ENCODE measurements at places on chromosomes 12 and 14.

DNA sequence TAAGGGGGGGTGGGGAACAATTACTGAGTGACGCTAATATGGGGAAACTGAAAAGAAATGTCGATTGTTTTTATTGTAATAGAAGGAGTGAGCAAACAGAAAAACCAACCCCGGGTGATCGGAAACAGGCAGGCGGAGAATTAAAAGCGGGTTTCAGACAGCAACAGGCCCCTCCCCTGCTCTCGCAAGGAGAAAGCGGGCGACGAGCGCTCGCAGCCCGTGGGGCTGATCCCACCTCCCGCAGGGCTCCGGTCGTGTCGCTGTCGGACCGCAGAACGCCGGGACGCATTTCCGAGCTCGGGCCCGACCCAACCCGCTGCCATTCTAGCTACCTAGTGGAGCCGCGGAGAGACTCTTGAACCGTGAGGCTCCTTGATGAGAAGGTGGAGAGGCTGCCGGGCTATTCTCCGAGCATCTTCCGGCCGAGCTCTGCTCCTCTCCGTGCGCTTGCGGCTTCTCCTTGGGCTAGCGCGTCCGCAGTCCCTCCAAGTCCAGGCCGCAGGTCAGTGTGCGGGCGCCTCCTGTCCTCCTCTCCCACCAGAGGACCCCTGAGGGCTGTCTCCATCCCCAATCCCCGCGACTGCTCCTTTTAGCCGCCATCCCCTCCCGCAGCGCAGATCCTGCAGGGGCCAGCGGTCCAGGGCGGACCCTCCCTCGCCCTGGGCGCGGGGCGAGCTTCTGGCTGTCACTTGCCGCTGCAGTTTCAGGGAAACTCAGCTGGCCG is 4.1 kb upstream of the PAX9 start:
- DNase-seq, result no peak

- DNase-seq, result peak; percentile 56
Observed at GRCh38 chr12:93234641-93235040, 143.1 kb upstream of the NUDT4 start.

DNA sequence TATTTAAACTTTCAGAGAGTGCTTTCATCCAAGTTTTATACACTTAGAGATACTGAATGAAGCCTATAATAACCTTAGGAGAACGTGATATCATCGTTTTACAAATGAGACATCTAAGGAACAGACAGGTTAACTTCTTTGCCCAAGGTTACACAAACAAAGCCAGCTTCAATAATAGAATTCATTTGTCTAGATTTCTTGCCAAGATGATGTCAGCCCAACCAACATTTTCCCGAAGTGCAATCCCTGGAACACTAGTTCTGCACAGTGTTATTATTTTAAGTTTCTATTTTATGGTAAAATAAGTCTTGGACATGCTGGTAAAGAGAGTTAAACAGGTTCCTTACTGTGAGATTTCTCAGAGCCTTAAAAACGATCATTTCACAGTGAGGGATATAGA is 174.6 kb downstream of the SLC25A21 start:
- DNase-seq, result peak; percentile 55

GRCh38 chr14:64945431-64946178 is 3.1 kb upstream of the GPX2 start:
- no peak for DNase-seq

DNA sequence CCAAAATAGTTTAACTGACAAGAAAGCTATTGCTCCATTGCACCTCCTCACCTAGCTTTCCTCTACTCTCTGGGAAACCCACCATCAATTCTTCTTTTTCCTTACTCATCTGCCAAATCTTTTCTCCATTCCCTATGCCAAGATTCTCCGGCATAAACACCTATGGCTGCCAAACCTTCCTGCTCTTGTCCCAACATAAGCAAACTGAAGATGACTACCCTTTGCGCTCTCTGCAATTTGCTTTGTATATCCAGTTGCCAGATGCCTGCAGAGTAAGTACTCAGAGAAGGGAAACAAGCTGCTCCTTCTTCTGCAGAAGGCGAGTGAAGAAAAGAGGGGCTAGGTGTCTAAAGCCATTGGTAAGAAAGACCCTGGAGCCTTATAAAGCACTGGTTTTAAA is 11.5 kb downstream of the PTGER2 start:
- peak; percentile 45 for DNase-seq

Measured in fibroblast of the aortic adventitia (primary cell).